ENCODE measurements at places on chromosomes 11 and 22.

- no peak for DNase-seq
Measured at GRCh38 chr22:29945435-29945834, 62.5 kb downstream of the MTMR3 start.

DNA sequence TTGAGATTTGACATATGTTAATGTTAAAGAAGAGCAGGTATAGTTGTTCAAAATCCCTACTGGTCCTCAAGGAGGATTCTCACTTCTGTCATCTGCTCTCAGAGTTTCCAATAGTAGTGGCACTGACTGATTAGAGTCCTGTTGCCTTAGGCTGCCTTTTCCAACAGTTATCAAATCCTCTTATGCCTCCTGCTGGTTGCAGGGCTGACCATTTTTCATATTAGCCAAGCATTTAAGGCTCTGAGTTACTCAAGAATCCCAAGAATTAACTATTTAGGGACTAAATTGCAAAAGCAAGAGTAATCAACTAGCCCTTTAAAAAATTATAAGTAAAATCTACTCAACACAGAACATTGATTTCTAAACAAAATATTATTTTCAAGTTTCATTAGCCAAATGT, 212.0 kb upstream of the CHORDC1 start:
- no peak for DNase-seq

DNA sequence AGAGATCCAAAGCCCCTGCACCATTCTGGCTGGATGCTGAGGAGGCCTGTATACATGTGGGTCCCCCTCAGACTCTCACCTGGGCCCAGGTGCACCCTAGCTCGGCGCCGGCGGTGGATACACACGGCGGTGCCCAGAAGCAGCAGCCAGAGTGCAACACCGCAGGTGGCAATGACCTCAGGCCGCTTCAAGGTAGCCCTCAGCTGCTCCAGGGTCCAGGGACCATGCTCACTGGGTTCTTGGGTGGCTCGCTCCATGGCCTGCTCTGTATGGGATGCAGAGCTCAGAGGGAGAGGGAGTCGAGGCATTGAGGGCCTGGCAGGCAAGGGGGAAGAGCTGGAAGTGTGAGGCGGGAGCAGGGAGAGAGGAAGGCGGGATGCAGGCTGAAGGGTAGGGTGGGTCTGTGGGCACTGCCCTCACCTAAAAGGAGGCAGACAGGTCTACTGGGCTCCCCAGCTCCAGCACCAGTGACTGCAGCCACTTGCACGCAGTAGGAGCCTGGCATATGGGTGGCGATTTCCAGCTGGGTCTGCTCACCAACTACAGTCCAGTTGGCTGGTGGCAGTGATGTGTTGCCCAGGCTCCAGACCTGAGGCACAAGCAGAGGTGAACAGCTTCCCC, 3.8 kb downstream of the ROBO4 start:
- no peak for DNase-seq

DNA sequence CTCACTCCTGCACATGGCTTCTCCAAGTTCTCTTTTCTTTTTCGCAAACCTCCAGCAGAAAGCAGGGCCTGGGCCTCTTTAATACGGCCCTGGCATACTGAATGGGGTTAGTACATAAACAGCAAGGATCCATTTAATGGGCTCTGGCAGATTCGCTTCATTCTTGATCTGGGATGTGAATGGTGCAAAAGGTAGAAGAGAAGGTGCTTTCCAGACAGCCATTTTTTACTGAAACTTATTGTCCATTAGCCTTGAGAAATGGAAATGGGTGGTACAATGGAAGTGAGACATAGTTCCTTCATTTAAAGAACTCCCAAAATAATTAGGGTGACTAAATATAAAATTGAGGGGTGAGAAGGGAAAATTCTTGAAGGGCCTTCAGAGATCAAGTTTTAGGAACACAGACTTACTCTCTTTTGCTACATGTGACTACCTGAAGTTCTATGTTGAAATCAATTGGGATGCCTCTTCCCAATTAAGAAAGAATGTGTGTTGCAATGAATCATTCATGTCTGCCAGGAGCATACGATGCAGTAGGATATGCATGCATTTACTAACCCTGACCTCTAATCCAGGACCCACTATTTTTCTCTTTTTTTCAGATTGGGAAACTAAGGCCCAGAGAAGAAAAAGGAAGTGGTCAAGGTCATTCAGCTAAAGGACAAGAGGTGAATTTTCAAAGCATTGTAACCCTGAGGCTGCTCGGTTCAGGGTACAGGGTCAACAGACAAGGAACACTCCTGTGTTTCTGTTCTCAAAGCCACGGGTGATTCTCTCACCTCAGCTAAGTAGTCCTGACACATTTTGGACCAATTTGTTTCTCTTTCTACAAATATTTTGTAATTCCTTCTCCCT, 144.1 kb downstream of the BBOX1 start:
- DNase-seq = no peak

- no peak for DNase-seq
Measured at GRCh38 chr11:15927864-15928217, 428.5 kb downstream of the SOX6 start.

DNA sequence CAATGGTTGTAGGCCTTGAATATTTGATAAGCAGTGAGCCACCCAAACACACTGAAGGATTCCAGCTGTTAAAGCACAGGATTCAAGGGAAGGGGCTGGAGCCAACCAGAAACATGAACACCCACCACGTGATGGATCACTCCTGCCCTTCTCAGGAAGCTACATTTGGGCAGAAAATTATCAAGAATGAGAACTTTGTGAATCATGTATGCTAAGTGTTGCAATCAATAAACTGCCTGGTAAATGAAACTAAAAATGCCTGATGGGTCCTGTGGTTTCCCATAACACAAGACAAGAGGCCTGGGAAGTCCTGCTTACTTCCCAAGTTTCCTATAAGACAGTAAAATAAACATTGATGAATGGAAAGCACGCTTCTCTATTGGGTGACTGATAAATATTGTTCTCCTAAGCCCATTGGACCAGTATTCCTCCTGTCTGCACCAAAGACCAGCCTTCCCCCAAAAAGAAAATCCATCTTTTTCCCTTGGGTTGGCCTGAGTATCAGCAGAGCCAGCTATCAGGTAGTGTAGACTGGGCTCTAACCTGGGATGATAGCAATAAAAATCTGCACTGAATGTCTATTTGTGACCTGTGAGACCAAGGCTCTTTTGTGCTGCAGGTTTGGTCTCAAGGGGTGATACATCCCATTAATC, 98.4 kb downstream of the CCDC83 start:
- no peak for DNase-seq

DNA sequence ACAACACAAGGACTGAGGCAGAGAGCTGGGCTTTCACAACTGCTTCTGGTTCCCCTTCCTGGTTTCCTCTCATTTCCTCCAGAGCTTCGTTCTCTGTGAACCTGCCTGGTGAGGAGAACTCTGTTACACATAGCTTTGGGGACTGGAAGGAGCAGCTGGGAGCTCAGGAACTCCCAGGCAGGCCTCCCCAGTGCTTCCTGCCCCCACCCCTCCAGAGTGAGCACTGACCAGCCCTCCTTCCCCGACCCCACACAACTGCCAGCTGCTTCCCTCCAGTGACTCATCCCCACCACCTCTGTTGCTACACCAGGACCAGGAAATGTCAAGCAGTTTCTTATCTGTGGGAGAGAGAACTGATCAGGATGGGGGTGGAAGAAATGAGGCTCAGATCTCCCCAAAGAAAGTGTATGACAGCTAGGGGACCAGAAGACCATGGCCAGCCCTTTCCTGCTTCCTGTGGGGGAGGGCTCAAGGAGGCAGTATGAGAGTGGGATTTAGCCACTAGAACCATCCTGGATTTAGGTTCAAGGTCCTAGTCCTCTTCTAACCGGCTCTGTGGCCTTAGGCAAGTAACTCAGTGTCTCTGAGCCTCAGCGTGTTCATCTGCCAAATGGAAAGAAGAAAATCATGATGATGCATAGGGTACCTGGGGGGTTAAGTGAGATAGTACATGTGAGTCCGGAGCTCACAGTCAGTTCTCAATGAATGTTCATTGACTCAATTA, 4.5 kb upstream of the TP53I11 start:
- DNase-seq = peak; percentile 41

GRCh38 chr11:77879218-77879617, 58.3 kb downstream of the AAMDC start:
- no peak for DNase-seq

- no peak for DNase-seq
Measured at GRCh38 chr11:115716601-115717529, 212.7 kb upstream of the CADM1 start.

- DNase-seq = no peak
Measured at GRCh38 chr11:23932485-23932898, 564.4 kb upstream of the LUZP2 start.

DNA sequence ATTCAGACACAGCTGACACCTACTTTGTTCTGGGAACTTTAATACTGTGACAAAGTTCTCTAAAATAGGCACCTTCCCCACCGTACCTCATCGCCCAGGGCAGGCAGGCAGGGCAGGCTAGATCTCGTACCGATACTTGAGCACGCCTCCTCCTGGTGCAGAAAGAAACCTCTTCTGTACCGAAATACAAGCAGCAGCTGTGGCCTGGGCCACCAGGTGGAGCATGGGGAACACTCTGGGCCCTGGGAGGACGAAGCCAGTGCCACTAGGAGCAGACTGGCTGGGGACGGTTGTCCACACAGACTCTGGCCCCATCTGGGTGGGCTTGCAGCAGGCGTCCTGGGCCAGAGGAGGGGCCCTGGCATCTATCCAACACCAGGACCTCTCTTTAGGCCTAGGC, 12.8 kb downstream of the PMM1 start:
- no peak for DNase-seq

DNA sequence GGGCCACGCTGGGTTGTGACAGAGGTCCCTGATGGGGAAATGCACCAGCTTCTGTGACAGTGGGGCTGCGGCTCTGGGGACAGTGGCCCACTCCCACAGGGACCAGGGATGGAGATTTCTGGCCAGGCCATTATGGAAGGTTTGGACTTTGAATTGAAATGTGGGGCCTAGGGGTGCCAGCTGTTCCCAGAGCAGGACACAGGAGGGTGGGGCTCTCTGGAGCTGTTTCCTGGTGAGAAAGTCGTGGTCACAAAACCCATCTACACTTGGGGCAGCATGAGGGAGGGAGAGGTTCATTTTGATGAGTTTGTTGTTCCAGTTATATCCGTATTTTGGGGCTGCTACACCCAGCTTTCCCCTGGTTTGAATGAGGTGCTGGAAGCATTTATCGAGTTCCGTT, 52.2 kb downstream of the LRP5 start:
- no peak for DNase-seq
